ENCODE measurements at places on chromosomes 5 and 9.

GRCh38 chr5:154642499-154643245, 112.5 kb upstream of the LARP1 start:
- no peak for DNase-seq

DNA sequence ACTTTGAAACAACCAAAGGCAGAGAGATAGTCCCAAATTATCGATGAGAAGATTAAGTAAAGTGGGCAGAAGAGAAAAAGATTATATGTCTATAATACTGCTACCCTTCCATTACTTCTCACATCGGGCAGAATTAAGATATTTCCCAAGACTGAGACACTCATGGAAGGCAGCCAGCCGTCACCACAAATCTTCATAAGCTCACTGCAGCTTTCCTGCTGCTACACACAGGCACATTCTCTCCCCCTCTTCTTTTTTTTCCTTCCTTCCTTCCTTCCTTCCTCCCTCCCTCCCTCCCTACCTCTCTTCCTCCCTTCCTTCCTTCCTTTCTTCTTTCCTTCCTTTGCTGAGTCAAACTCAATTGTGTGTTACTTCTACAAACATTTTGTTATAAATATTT, 58.7 kb upstream of the SPATA31C2 start:
- no peak for DNase-seq

- no peak for DNase-seq
These were observed 308.0 kb downstream of the DOCK8 start for GRCh38 chr9:522658-523057.

- no peak for DNase-seq
These were observed 197.1 kb upstream of the NR3C1 start for GRCh38 chr5:143600396-143601075.

GRCh38 chr5:10056228-10056760, 193.4 kb downstream of the ATPSCKMT start:
- no peak for DNase-seq

- no peak for DNase-seq
These were observed 19.0 kb downstream of the DYNC2I2 start for GRCh38 chr9:128637656-128638055.

DNA sequence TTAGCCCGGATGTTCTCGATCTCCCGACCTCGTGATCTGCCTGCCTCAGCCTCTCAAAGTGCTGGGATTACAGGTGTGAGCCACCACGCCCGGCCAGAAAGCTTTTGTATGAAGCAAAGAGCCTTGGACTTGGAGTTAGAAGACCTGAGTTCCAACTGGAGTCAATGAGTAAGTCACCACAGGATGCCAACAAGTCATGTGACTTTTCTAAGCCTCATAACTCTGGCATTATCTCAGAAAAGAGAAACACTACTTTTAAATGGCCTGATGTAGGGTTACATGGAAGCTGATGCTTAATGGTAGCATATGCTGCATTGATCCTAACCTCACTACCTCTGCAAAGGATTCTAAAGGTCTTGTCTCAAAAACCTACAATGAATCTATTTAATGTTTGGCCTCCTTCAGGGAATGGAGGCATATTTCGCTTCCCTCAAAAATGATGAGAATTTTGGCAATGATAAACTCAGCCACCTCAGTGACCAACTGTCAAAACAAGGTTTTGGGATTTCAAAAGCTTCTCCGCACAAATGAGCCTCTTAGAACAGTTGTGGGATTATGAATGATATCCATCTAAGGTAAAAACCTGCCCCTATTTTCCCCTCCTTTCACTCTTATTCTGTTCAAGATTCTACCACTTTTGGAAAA, 236.8 kb downstream of the ACTL7B start:
- DNase-seq = no peak

DNA sequence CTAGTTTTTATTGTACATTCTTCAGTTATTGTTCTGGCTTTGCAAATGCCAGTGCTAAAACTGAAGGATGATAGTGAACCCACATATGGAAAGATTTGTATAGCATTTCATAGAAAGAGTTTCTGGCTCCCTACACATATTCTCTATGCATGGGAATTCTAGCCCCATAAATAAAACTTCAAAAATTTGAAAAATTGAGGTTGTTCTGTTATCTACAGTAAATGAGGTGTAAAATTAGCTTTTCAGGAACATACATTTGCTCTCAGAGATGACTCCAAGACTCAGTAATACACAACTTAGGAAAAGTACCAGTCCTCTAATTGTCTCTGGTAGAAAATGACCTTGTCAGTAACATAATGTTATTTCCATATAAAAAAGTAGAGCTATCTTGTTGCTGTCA, 80.2 kb upstream of the DPYSL3 start:
- DNase-seq = no peak

GRCh38 chr5:111083323-111083722, 8.8 kb upstream of the WDR36 start:
- no peak for DNase-seq
